ENCODE measurements at places on chromosomes 4 and X.

DNA sequence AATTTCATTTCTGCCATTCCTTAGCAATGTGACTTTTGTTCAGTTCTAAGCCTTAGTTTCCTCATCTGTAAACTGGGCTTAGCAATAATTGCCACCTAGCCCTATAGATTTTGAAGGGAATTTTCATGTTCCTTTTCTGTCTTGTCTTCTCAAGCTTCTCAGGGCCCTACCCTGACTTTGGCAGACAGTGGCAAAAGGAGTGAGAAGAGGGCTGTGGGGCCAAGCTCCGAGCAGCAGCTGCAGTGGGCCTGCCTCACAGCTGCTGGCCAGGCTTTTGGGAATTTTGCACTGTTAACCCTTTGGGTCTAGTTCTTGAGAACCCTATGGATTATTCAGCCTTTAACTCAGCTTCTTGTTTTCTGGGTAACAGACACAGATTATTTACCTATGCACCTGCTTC is 67.6 kb upstream of the IGSF1 start:
- no peak for DNase-seq

- no peak for DNase-seq
These were observed 1.1 kb downstream of the CFAP99 start for GRCh38 chr4:2419814-2420213.

- no peak for DNase-seq
These were observed 69.4 kb downstream of the KCNIP4 start for GRCh38 chr4:21879187-21879586.

GRCh38 chr4:168152837-168153500 is 60.6 kb downstream of the ANXA10 start:
- DNase-seq: no peak

DNA sequence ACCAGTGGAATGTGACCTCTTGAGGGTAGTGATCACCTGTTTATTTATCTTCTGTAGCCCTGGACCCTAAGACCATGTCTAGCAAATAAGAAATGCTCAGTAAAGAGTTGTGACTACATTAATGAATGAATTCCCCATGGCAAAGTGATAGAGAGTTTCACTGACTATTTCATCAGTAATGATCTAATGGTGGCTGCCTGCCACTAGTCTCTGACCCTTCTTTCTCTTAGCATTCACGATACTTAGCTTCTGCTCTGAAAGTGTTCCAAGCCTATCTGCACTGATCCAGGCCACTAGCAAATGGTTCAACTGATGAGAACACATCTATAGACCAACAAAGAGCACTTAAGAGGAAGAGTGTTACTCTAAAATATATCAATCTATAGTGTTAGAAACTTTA is 50.0 kb upstream of the RASGEF1B start:
- no peak for DNase-seq

- DNase-seq: peak; percentile 2
These were observed 78.0 kb upstream of the CLNK start for GRCh38 chr4:10762561-10762960.

GRCh38 chrX:2902841-2903240 is 26.3 kb downstream of the ARSD start:
- no peak for DNase-seq

GRCh38 chrX:138037548-138037947 is 471.6 kb downstream of the ZIC3 start:
- DNase-seq: no peak

- DNase-seq: no peak
These were observed 235.8 kb downstream of the DCLK2 start for GRCh38 chr4:150314031-150314430.

GRCh38 chr4:8472689-8473197 is 32.2 kb downstream of the TRMT44 start:
- DNase-seq: no peak

DNA sequence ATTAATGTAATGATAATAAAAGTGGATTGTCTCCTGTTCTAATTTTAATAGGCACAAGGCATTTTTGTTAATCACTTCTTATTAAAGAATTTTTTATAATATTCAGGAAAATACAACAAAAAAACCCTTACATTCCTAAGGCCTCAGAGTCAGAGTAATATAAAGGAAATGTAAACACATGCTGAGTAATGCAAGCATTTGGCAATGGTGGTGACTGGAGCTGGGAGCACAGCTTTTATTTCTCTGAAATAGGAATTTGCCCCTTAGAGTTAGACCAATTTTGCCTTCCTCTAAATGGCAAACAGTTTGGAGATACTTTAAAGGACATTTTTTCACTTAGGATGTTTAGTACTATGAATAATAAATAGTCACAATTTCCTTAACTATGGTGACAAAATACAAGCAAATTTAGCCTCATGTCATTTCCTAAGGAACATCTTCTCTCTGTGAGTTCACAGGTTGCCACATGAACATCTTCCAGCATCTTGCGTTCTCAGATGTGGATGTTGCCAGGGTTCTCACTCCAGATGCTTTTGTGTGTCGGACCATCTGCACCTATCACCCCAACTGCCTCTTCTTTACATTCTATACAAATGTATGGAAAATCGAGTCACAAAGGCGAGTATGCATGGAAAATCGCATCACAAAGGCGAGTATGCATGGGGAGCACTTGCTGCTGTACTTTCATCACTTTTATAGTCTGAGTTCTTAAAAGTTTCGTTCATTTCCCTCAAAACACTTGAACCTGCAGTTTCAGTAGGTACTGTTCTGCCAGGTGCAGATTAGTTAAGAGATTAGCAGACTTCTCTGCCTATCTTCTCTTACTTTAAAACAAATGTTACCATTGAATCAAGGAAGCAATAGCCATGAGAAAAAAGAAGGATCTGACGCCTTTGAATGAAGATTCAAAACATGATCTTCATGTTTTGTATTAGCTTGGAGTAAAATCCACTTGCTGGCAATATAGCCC is 15.9 kb upstream of the F11 start:
- no peak for DNase-seq

- DNase-seq: no peak
These were observed 58.5 kb upstream of the PRDM8 start for GRCh38 chr4:80138551-80139538.

GRCh38 chr4:76657443-76657842 is 222.4 kb downstream of the SHROOM3 start:
- no peak for DNase-seq

- no peak for DNase-seq
These were observed 776 bp downstream of the CEP44 start for GRCh38 chr4:174284487-174284886.

GRCh38 chrX:30586516-30586915 is 8.9 kb upstream of the TASL start:
- DNase-seq: no peak

DNA sequence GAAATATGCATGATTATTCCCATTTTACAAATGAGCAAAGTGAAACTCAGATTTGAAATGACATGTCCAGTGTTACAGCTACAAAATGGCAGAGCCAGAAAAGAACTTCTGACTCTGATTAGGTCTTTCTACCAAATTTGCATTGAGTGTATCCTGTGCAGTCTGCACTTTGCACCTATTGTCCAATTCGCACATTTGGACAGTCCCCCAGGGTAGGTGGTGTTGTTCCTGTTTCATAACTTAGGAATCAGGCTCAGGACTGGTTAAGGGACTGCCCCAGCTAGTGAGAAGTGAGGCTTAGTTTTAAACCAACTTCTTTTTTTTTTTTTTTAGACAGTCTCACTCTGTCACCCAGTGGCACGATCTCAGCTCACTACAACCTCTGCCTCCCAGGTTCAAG is 137.9 kb upstream of the NALF2 start:
- DNase-seq: no peak

DNA sequence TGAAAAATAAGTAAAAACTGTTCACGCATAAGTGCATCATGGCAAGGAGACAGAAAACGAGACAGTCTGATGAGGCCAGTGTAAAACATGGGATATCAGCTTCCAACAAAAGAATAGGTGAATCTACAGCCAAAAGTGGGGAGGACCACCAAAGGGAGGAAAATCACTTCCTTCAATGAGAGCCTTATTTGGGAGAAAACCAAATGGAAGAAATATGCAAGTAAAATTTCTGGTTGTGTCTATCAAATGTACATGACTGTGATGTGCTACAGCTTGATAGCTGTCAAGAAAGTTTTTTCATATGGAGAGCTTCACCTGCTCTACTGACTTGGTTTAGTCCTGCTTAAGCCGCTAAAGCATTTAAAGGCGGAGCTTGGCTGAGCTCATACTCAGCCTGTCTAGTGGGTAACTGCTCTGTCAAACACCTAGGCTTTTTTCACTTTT is 66.2 kb downstream of the MAGEA1 start:
- DNase-seq: no peak

DNA sequence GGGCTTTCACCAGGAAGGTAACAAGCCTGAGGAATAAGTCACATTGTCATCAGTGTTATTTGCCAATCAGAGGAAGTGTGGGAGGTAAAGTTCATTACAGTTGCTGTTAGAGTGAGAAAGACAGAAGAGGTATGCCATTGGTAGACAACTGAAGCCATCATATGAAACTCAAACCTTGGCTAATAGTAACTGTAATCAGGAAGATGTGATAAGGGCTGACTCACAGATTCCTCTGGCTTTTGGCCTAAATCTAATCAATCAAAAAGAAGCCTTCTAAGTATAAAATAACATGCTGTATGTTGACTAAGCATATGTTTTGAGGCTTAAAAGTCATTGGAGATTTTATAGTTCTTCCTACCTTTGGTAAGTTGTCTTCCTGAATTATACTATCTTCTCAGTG is 242.8 kb downstream of the PCDH7 start:
- no peak for DNase-seq
